ENCODE measurements at places on chromosomes 4 and X.
A peak's percentile ranks its signal among the peaks of the same experiment; 100 is the strongest.

DNA sequence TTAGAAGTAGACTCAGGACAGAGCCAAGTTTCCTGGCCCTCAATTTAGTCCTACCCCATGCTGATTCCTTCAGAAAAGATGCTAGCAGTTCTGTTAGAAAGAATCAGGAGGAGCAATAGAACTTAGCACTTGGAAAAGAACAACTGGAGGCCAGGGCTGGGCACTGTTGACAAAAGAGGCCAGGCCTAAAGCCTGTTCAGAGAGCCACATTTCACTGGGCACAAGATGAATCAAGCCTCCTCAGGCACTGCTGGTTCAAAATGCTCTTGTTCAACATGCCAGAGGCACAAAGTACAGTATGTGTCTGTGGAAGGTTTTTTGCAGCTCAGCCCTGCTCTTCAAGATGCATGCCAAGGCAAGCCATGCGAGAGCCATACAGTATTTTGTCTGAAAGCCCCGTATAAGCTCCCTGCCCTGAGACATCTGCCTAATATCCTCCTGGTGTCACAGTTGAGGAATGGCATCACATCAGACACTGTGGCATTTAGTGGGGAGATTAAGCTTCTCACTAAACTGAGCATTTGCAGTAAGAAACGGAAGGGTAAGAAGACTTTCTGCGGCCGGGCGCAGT is 53.7 kb downstream of the RASL11B start:
- no peak for DNase-seq

GRCh38 chr4:151322570-151322969 is 2.8 kb downstream of the SH3D19 start:
- no peak for DNase-seq

- no peak for DNase-seq
These were observed 46.2 kb downstream of the TET2 start for GRCh38 chr4:105192910-105193309.

DNA sequence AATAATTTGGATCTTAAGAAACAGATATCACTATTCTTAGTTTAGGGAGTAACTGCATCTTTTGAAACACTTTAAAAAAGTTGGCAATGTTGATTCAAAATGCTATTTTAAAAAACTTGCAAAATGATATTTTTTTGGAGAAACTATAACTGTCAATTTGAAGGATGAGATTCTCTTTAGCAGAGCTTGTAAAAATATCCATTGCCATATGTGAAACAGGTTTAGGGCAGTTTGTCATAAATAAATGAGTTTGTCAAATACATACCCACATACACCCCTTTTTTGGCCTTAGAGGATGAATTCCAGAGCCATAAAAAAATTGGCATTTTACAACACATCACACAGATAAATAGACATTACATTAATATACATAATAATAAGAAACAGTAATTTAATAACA is 174.6 kb downstream of the BMPR1B start:
- DNase-seq, result no peak

- no peak for DNase-seq
These were observed 2.6 kb downstream of the CXCL2 start for GRCh38 chr4:74096265-74096980.

DNA sequence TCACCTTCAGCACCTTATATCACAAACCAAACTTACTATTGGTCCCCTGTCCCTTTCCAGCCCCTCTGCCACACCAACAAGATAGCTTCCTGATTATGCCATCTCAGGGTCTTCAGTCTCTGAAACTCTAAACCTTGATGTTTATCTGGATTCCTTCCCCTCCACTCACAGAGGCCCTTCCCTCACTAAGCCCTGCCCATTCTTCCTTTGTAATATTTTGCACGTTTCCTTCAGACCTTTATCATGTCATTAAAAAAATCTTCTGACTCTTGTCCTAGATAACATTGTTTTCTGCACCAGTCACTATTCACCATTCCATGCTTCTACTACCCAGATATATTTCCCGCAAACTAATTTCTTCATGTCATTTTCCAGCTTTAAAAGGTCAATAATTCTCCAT is 17.7 kb upstream of the CEP135 start:
- DNase-seq, result no peak

DNA sequence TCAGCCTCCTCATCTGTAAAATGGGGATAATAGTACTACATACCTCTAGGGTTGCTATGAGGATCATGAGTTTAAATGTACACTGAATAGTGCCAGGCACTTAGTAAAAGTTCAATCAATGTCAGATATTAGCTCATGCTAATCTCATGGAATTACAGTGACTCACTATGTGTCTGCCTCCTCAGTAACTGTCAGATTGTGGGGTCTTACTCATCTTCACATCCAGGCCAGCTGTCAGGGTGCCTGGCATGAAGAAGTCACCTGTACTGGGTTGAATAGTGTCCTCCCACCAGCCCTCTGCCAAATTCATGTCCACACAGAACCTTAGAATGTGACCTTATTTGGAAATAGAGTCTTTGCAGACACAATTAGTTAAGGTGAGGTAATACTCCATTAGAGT is 54.3 kb upstream of the STIM2 start:
- no peak for DNase-seq

DNA sequence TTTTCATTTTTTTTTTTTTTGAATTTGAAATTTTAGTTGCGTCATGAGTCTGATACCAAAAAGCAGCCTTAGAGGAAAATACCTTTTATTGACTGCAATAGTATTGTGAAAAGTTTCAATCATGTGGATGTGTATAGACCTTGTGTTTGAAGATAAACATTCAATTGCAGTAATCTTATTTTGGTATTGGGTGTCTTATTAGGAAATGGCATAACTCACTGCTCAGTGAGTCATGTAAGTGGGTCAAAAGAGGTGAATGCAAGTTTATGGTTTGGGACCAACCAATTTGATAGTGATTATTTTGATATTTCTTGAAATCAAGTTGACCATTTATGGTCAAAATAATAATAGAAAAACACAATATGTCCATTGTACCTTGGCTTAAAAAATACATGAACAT is 627.8 kb upstream of the SLIT2 start:
- no peak for DNase-seq

DNA sequence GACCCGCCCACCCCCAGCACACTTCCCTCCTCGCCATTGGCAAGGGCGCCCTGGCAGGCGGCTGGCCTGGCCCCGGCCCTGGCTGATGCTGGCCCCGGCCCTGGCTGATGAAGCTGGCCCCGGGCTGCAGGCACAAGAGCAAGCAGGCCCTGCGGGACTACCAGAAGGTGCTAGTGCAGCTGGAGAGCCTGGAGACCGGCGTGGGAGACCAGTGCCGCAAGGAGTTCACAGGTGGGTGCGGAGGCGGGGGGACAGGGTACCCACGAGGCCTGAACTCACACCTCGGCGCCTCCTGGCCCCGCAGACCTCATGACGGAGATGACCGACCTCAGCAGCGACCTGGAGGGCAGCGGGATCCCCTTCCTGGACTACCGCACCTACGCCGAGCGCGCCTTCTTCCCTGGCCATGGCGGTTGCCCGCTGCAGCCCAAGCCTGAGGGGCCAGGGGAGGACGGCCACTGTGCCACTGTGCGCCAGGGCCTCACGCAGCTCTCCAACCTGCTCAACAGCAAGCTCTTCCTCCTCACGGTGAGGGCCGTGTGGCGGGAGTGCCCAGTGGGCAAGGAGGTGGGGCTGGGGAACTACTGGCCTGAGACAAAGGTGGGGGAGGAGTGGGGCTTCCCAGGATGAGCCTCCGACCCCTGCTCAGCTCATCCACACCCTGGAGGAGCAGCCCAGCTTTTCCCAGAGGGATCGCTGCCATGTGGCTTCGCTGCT is 6.1 kb upstream of the SRPK3 start:
- DNase-seq, result no peak

- DNase-seq, result no peak
These were observed 174.6 kb upstream of the PGRMC2 start for GRCh38 chr4:128462103-128462783.

GRCh38 chr4:39037491-39037825 is 5.2 kb upstream of the TMEM156 start:
- DNase-seq, result no peak

GRCh38 chr4:79413032-79413885 is 5.2 kb upstream of the GK2 start:
- no peak for DNase-seq

DNA sequence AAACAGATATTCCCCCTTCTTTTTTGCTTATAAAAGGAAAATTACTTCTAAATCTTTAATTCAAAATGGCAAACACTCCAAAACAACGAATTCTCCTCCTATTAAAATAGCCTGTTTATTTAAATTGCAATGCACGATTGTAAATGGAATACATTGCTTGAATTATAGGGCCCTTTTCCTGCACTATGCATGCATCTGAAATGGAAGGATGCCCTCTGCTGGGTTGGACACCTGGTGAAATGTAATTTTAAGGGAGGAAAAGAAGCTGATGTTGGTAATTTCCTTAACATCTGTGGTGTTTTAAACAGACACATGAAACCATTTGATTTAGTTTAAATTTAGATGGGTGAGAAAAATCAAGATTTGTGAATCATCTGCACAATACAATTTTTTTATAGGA is 72.8 kb downstream of the GRXCR1 start:
- no peak for DNase-seq

DNA sequence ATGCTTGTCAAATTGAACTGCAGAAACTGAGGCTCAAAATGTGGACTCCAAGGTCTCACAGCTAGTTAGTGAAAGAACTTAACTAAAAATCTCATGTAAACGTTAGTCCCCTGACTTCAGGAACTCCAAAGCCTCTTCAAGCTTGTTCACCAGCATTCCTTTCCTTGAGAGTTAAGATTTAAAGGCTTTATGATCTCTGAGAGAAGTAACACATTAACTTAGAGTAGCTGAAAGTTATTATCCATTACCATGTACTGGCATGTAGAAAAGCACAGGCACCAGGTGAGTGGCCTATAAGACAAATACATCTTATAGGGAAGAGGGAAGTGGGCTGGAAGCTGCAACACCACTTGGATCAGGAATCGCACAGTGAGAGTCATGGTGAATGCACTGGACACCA is 15.3 kb downstream of the PARM1 start:
- no peak for DNase-seq

GRCh38 chr4:152073351-152074087 is 312.7 kb upstream of the GATB start:
- no peak for DNase-seq

DNA sequence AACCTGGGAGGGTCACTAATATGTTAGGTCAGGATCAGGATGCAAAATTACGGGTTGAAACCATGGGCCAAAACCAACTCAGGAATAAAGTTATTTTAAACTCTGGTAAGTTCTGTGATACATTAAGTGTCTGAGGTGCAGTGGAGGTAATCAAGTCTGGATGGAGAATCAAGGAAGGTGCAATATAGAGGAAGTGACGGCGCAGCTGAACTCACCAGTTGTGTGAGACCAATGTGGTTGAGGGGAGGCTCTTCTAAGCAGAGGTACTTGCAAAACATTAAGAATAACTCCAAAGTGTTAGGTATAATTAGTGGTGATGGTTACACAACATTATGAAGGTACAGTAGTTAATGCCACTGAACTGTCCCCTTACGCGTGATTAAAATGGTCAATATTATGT is 19.7 kb downstream of the GAB3 start:
- no peak for DNase-seq

- DNase-seq, result peak; percentile 41
These were observed 45.9 kb upstream of the CDKN2AIP start for GRCh38 chr4:183398298-183399125.

DNA sequence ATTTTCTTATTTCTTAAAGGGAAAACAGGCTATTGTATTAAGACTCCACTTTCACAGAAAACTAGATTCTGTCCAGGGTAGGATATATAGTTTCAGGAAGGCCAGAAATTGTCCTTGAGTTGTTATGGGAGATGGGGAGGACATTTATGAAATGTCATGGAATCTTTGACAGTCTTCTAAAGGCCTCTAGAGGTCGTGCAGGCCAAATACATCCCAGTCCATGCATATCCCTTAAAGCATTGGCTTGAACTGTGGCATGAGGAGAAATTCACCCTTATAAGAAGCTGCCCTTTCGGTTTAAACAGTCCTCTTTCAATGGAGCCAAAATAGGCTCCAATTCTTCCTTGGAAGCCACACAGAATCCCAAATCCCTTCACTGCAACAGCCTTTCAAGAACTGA is 183.6 kb upstream of the NOCT start:
- DNase-seq, result no peak

DNA sequence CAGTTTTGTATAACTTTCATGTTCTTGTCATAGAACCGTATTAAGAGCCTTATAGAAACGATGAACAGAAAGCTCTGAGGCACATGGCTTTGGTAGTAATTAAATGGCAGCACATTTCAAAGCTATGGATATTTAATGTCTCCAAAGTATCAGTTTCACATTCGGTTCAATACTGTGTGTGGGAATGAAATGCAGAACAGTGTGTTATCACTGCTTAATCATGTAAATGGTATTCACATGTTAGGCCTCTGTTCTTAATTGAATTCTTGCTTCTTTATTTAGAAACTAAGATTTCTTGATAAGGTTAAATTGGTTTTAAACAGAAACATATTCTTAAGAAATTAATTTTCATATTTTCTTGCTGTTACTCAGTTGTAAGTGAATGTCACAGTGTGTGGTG is 701.0 kb upstream of the PITX2 start:
- no peak for DNase-seq

DNA sequence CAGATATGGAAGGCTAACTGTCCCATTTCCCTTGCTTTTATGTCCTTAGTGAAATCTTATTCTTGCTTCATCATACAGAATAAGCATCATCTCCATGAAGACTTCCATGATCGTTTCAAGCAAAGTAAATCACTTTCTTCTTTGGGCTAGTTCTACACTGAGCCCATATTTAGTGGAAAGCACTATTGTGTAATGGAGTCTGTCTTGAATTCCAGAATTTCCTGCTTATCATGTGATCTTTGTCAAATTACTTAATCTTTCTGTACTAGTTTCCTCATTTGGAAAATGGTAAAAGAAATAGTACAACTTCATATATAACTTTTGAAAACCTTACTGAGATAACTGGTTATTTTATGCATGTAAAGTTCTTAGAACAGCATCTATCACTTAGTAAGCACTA is 7.6 kb downstream of the ANAPC10 start:
- DNase-seq, result no peak

DNA sequence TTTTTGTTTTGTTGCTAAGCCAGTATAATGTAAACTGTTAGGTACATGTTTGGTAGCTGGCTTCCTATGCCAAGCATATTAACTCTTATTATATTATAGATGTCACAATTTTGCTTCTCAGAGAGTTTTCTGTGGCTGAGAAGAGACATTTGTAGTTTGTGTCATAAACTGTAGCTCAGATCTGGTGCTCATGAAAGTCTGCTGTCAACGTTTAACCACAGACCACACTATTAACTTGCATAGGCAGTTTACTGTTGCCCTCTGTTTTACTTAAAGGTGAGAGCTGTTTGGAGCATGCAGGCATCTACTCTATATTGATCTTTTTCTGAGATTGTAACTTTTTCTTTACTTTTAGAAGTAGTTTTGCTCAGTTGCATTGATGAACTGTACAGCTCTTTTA is 166.8 kb downstream of the TLL1 start:
- no peak for DNase-seq
